ENCODE measurements at places on chromosomes 4 and X. TPM values are rescaled to one million over a fixed set of nuclear protein-coding genes. Genes with fewer than 3 reads are reported as not detected.

GRCh38 chr4:104302731-104303130 lies 192.0 kb downstream of the CXXC4 start:
- DNase-seq: no peak
- no peaks in the 10 kb centered on the region for H3K4me1 ChIP-seq
- no peak overlapping the region for H3K27ac ChIP-seq

DNA sequence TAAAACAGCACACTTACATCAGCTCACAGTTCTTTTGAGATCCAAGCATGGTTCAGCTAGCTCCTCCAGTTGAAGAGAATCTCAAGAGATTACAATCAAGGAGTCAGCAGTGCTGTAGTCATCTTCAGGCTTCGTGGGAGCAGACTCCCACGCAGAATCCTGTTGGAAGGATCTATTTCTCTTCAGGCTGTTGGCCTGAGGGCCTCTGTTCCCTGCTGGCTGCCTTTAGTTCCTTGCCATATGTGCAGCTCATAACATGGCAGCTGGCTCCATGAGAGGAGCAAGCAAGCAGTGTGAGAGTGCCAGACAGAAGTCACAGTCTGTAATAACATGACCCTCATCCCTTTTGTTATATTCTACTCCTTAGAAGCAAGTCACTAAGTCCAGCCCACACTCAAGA lies 168.6 kb downstream of the COX18 start:
- DNase-seq: no peak
- H3K4me3 ChIP-seq: no peak overlapping the region
- no peak overlapping the region for H3K27ac ChIP-seq
- peaks cover 28% of the 10 kb centered on the region for H3K4me1 ChIP-seq

DNA sequence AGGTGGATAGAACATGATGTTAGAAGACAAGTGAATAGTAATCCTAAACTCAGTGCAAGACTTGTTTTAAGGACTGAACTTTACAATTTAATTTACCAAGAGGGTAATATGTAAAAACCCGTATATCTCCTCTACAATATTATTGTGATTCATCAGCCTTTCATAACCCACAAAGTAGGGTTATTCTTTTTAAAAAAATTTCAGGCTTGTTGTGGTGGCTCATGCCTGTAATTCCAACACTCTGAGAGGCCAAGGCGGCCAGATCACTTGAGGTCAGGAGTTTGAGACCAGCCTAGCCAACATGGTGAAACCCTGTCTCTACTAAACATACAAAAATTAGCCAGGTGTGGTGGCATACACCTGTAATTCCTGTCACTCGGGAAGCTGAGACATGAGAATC lies 7.2 kb downstream of the IBSP start:
- H3K4me1 ChIP-seq: no peaks in the 10 kb centered on the region
- H3K36me3 ChIP-seq: no peaks in the 10 kb centered on the region
- no peak overlapping the region for H3K4me3 ChIP-seq
- DNase-seq: no peak

The TAF7L gene
- total RNA-seq: not detected

The GSPT2 gene
- total RNA-seq: 7.3 TPM

DNA sequence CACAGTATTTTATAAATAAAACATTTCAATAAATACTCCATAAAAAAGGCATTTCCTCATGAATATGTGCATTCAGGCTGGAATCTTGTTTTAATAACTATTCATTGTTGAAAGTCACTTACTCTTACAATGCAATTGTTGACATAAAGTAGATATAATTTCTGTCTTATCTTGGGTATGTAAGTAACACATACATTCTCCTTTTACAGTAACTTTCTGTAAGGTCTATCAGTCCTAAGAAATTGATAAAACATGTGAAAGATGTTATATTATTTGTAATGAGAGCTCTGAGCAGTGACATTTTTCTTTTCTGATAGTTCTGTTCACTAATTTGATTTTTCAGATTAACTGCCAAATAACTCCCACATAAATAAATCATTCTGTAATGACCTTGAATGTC lies 1249.2 kb downstream of the STIM2 start:
- no peak for DNase-seq
- H3K27me3 ChIP-seq: no peaks in the 10 kb centered on the region
- H3K4me3 ChIP-seq: no peak overlapping the region
- H3K27ac ChIP-seq: no peak overlapping the region

GRCh38 chr4:10066206-10066605 lies 44.9 kb upstream of the SLC2A9 start:
- H3K4me3 ChIP-seq: no peak overlapping the region
- H3K27ac ChIP-seq: no peak overlapping the region
- no peaks in the 10 kb centered on the region for H3K27me3 ChIP-seq
- H3K4me1 ChIP-seq: no peaks in the 10 kb centered on the region
- no peak for DNase-seq

DNA sequence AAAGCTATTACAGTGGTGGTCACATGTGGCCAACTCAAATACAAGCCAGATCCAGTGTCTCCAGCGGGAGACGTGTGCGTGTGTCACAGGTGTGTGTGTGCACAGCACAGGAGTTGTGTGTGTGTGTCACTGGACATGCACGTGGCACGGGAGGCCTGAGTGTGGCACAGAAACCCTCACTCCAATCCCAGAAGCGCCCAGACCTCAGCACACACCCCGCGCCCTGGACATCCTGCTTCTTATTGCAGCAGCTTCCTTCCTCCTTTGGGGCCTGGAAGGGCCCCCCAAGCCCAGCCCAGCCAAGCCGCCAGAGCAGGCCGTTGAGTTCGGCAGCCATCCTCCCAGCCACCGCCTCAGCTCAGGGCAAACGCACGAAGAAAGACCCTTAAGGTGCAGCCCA lies 37.9 kb downstream of the ACOX3 start:
- no peaks in the 10 kb centered on the region for H3K4me1 ChIP-seq
- H3K27ac ChIP-seq: no peak overlapping the region
- H3K27me3 ChIP-seq: no peaks in the 10 kb centered on the region
- DNase-seq: no peak
- no peak overlapping the region for H3K4me3 ChIP-seq

DNA sequence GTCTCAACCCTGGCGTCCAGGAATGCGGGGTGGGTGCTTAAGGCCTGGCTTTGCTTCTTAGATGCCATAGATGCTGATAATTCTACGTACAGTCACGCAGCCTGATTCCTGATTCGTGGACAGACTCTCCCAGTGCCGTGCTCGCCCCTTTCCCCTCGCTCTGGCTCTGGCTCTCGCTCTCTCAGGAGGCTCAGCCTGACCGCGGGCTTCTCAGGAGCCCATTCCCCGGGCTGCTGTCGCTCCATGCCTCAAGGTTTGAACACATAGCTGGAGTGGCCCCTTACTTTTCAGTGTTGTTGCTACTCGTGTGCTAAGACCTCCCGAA lies 59.2 kb upstream of the ZC4H2 start:
- H3K4me3 ChIP-seq: peak overlapping the region; percentile 75
- H3K36me3 ChIP-seq: no peaks in the 10 kb centered on the region
- H3K27ac ChIP-seq: peak overlapping the region; percentile 70
- no peaks in the 10 kb centered on the region for H3K4me1 ChIP-seq

The SULT1E1 gene
- total RNA-seq: 0.86 TPM

GRCh38 chrX:102832661-102833060 lies 104.4 kb upstream of the RAB40AL start:
- no peak overlapping the region for H3K4me3 ChIP-seq
- H3K27me3 ChIP-seq: no peaks in the 10 kb centered on the region
- no peaks in the 10 kb centered on the region for H3K4me1 ChIP-seq
- H3K27ac ChIP-seq: peak overlapping the region; percentile 92
- DNase-seq: no peak

The F8A3 gene
- total RNA-seq: 7.5 TPM

- no peak overlapping the region for H3K4me3 ChIP-seq
- peaks cover 21% of the 10 kb centered on the region for H3K4me1 ChIP-seq
- DNase-seq: no peak
- peaks cover 1% of the 10 kb centered on the region for H3K36me3 ChIP-seq
These were observed 33.9 kb upstream of the HTRA3 start for GRCh38 chr4:8235686-8236085.

- H3K4me3 ChIP-seq: no peak overlapping the region
- no peak for DNase-seq
- H3K27me3 ChIP-seq: no peaks in the 10 kb centered on the region
- H3K4me1 ChIP-seq: no peaks in the 10 kb centered on the region
- no peak overlapping the region for H3K27ac ChIP-seq
- no peaks in the 10 kb centered on the region for H3K36me3 ChIP-seq
These were observed 21.8 kb upstream of the TLL1 start for GRCh38 chr4:165851256-165851655.

DNA sequence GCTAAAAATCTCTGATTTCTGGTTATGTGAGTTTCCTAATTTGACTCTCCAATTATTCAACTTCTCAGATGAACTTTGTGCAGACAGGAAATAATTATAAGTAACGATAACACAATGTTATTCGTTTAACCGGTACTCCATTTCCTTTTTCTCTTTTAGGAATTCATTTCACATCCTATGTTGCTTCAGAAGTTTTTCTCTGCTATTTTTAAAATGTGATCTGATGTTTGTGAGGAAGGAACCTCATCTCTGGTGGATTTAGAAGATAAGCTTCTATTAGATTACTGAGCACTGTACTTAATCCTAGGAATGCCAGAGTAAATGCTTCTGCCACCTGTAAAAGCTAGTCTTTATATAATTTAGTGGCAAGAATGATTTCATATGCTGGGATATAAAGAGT lies 116.0 kb upstream of the ETNPPL start:
- no peaks in the 10 kb centered on the region for H3K36me3 ChIP-seq
- H3K27me3 ChIP-seq: no peaks in the 10 kb centered on the region
- no peak overlapping the region for H3K27ac ChIP-seq
- H3K4me3 ChIP-seq: no peak overlapping the region
- DNase-seq: no peak
- no peaks in the 10 kb centered on the region for H3K4me1 ChIP-seq

GRCh38 chrX:24426921-24427746 lies 38.0 kb upstream of the PDK3 start:
- no peaks in the 10 kb centered on the region for H3K4me1 ChIP-seq
- H3K36me3 ChIP-seq: no peaks in the 10 kb centered on the region
- no peak overlapping the region for H3K27ac ChIP-seq
- no peak overlapping the region for H3K4me3 ChIP-seq

DNA sequence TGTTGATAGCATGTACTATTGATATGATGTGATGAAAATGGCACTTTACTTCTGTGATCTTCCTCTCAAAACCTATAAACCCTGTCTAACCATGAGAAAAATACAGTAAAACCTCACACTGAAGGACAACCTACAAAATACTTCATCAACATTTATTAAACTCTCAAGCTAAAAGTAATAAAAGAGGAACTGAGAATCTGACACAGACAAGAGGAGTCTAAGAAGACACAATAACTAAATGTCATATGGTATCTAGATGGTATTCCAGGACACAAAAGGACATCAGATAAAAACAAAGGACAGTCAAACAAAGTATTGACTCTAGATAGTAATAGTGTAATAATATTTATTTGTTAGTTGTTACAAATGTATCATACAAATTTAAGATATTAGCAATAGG lies 655.3 kb downstream of the SH3BGRL start:
- H3K36me3 ChIP-seq: no peaks in the 10 kb centered on the region
- no peak overlapping the region for H3K27ac ChIP-seq
- H3K4me3 ChIP-seq: no peak overlapping the region
- DNase-seq: no peak
- H3K4me1 ChIP-seq: no peaks in the 10 kb centered on the region
- H3K27me3 ChIP-seq: no peaks in the 10 kb centered on the region

DNA sequence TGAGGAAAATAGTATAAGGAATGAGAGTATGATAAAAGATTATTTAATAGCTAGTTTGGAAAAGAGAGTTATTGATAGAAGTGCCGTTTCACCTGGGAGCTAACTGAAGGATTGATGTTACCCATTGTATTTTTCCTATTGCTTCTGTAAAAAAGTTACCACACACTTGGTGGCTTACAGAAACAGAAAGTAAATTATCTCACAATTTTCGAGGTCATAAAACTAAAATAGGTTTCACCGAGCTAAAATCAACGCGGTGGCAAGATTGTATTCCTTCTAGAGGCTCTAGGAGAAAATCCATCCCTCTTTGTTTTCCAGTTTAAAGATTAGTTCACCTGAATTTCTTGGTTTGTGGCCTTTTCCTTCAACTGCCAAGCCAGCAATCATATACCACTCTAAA lies 11.1 kb upstream of the TRAM1L1 start:
- DNase-seq: no peak
- H3K4me3 ChIP-seq: no peak overlapping the region
- H3K27me3 ChIP-seq: no peaks in the 10 kb centered on the region

- no peak for DNase-seq
- no peak overlapping the region for H3K4me3 ChIP-seq
- no peaks in the 10 kb centered on the region for H3K36me3 ChIP-seq
- no peaks in the 10 kb centered on the region for H3K4me1 ChIP-seq
- H3K27me3 ChIP-seq: no peaks in the 10 kb centered on the region
These were observed 27.3 kb downstream of the DDX60 start for GRCh38 chr4:168291242-168291641.

DNA sequence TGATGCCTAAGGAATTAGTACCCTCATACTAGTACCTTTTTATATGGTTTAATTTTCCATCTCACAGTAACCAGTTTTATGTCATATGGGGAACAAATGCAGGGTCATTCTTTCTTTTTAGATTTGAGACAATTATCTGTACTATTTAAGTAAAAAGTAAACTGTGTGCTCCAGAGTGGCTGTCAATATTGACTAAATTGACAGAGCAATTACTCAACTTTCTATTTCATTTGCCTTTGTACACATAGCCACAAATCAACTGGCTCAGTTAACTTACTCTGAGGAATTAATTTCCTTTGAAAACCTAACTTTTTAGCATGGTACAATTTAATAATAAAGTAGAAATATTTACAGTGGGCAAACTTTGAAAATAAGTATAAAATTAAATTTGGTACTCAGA lies 28.5 kb upstream of the TEX13C start:
- H3K27ac ChIP-seq: no peak overlapping the region
- H3K27me3 ChIP-seq: no peaks in the 10 kb centered on the region
- no peaks in the 10 kb centered on the region for H3K36me3 ChIP-seq
- H3K4me3 ChIP-seq: no peak overlapping the region

- H3K4me3 ChIP-seq: no peak overlapping the region
- no peak for DNase-seq
- no peaks in the 10 kb centered on the region for H3K27me3 ChIP-seq
- H3K27ac ChIP-seq: no peak overlapping the region
- H3K4me1 ChIP-seq: no peaks in the 10 kb centered on the region
These were observed 23.6 kb upstream of the RBPJ start for GRCh38 chr4:26297219-26297618.

The GNRHR gene
- not detected for total RNA-seq

The AFM gene
- 4.1 TPM for total RNA-seq

The TGIF2LX gene
- total RNA-seq: not detected

GRCh38 chr4:48047896-48048295 lies 31.3 kb downstream of the NIPAL1 start:
- no peak overlapping the region for H3K27ac ChIP-seq
- H3K4me1 ChIP-seq: peaks cover 28% of the 10 kb centered on the region
- H3K27me3 ChIP-seq: no peaks in the 10 kb centered on the region
- DNase-seq: no peak
- H3K4me3 ChIP-seq: no peak overlapping the region

DNA sequence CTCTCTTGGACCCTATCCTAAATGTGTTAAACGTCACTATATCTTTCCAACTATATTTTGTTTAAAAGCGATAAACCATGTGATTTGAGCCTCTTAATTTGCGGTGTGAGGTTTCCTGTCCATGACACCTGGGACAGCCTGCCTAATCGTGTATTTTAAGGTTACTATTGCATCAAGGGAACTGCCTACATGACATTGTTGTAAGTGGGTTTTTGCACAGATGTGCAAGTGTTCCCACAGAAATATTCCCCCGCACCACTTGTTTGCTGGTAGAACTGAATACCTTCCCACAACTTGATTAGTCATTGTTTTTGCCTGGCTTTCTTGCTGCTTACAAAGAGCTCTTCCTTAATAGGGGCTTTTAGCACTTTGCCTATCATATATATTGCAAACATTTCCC lies 5.1 kb upstream of the FAM184B start:
- H3K36me3 ChIP-seq: no peaks in the 10 kb centered on the region
- no peak overlapping the region for H3K4me3 ChIP-seq
- no peaks in the 10 kb centered on the region for H3K4me1 ChIP-seq
